ENCODE measurements at places on chromosomes 4 and X. TPM values are rescaled to one million over a fixed set of nuclear protein-coding genes. Genes with fewer than 3 reads are reported as not detected.

RS1 gene
- not detected for total RNA-seq

RFC1 gene
- total RNA-seq, result 55.1 TPM

CHST7 gene
- total RNA-seq, result 2.7 TPM

GAB3 gene
- 16.5 TPM for total RNA-seq

LEF1 gene
- total RNA-seq, result 1.6 TPM

GUCY1A1 gene
- 0.25 TPM for total RNA-seq

MUC7 gene
- not detected for total RNA-seq

NSD2 gene
- total RNA-seq, result 64.8 TPM

DNA sequence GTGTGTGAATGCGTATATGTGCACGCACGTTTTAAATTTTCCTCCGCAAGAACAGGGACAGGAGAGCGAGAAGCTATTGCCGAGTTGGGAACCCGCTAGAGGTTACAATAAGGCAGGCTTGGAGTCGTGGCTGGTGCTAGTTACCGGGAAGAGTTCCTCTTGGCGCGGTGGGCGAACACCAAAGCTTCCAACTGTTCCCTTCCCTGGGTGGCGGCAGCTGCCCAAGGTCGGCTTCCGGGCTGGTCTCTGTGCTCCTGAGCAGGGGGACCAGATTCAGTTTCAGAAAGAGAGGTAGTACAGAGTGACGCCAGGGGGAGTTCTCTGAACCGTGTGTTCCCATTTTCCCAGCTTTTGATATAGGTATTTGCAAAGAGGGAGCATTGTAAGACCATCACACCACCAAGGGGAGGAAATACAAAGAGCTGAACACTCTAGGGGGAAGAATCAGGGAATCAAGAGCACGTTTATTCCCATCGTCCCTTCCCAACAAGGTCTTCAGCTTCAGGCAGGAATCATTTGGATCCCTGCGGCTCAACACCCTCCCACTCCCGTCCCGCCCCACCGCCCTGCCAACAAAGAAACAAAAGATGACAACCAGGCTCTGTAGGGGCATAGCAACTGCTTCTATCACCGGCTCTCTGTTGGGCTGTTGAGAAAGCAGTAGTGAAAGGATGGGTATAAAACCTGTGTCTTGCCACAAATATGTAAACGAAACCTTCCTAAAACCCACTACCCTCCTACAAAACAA is 113.6 kb upstream of the TEX13C start:
- no peak for DNase-seq

- DNase-seq, result no peak
These were observed 88.6 kb downstream of the TSPAN7 start for GRCh38 chrX:38649674-38650647.

DNA sequence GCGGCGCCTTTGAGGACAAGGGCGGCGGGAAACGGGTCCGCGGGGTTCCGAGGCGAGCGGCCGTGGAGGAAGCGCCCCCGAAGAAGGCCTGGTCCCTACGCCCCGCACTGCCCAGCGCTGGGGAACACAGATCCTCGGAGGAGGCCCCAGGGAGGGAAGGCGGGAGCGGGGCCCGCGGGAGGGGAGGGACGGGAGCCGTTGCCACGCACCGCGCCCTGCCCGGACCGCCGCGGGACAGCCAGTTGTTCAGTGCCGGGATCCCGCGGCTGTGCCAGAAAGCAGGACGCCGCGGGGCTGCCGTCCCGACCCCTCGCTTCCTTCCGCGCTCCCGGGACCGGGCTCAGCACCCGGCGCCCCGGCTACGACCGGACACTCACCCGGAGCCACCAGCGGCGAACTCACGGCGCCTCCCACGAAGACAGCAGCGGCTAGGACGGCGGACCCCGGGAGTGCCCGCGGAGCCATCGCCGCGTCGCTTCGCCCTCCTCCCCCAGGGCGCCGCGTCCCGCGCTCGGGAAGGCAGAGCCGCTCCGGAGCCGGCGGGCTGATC is 278 bp downstream of the RELL1 start:
- DNase-seq, result no peak

- DNase-seq, result peak; percentile 13
These were observed 23.8 kb downstream of the VSIG4 start for GRCh38 chrX:66015900-66016689.

DNA sequence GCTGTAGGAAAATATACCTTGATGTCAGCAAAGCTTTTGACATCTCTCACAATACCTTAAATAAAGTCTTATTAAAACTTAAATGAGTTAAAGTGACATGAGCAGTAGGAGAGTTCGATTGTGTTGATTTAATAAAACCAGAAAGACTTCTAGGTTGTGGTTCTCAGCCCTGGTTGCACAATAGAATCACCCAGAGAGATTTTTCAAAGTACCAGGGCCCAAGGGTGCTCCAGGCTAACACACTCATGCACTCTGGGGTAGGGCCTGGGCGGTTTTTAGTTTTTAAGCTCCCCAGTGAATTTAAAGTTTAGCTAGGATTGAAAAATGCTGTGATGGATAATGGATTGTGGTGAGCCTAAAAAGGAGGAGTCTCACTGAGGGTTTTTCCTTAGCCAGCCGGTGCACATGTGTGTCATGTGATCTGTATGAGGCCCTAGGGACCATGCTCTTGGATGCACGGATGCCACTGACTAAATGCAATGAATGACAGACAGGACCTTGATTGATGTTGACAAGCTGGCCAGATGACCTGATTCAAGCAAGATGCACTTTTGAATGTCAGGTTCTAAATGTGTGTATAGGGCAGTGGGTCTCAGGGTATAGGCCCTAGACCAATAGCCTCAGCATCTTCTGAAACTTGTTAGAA is 185.0 kb downstream of the PTTG2 start:
- DNase-seq, result no peak

- DNase-seq, result no peak
These were observed 170.9 kb upstream of the CASK start for GRCh38 chrX:42094218-42094617.

DNA sequence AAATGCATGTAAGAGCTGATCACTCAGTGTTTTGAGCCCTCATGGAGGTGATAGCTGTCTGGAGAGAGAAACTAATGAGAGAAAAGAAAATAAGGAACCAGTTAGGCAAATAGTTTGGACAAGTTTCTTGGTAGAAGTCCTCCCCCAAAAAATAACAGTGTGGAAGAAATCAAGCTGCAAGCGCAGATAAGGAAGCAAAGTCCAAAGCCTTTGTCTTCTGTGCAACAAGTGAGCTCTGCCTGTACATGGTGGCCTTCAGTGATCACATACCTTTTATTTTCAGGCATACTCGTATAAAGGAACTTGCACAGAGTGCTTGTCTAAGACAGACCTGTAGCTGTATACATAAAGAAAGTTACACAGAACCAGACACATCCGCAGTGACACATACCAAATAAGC is 2.5 kb upstream of the UGT2A3 start:
- DNase-seq, result no peak

- no peak for DNase-seq
These were observed 229.6 kb downstream of the OPHN1 start for GRCh38 chrX:68203646-68204045.

- no peak for DNase-seq
These were observed 27.8 kb downstream of the TBC1D1 start for GRCh38 chr4:37918653-37919052.

GRCh38 chrX:130395341-130395740 is 6.4 kb upstream of the RBMX2 start:
- no peak for DNase-seq

DNA sequence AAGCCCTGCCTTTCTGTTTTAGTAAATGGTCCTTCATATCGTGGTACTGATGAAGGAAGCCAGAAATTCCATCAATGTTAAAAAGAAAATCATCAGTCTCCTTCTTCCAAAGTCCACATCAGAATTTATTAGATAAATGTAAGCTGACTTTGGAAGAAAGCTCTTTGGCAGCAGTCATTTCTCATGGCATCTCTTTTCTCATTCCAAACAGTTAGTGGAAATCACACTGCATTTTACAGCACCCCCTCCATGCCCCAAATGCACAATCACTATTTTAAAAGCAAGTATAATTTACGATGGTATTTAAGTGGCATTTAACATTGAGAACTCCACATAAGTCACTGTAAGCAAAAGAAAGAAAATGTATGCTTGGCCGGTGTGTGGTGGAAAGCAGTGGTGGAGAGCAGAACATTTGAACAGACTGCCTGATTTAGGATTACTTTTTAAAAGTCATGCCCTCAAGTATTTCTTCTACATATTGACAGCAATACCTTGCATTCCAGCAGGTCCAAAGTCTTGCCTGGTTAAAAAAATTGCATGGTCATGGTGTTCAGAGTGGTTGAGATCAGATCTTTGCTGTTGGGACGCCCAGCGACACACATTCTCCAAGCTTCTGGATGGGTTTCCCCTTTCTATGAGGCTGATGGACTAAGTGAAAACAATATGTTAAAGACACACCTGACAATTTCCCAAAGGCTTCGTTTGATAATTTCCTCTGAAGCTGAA is 248.6 kb downstream of the ADAMTS3 start:
- DNase-seq, result no peak

DNA sequence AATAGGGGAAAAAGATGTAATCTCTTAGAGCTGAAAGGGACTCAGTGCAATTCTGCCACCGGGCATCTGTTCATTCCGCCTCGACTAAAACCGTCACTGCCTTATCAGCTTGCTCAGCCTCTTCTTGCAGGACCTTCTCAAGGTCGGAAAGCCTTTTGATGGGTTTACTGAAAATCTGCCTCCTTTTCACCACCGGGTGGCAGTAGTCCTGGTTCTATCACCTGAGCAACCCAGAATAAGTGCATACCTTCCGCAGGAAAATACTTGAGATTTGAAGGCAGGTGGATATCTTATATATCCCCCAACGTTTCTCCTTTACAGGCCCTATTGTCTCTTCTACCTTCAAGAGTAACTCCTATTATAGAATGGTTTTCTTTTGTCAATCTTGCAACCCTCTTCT is 103.4 kb upstream of the PAK3 start:
- DNase-seq, result peak; percentile 15

DNA sequence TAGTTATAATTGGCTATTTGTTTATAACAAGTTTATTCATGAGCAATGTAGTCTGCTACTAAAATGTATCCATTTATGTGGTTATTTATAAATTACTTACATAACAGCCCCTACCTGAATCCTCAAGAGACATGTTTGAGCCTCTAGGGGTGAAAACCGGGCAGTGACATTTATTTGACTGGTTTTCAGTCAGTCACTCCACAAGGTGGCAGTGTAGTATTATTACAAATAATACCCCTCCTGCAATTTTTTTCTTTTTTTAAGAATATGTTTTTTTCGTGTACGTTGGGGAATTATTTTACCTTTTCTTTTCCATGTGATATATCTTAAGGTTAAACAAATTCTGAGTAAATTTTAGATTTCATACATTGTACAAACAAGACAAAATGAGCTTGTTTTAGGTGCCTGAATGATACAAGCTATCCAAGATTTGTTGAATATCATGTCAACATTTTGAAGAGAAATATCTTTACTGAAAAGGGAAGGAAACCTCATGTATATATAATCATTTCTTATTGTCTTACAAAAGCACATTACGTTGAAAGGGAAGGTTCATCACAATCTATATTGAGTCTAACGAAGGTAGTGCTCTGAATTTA is 598.7 kb upstream of the TECRL start:
- no peak for DNase-seq

GRCh38 chr4:12612876-12613275 is 871.3 kb downstream of the RAB28 start:
- no peak for DNase-seq

DNA sequence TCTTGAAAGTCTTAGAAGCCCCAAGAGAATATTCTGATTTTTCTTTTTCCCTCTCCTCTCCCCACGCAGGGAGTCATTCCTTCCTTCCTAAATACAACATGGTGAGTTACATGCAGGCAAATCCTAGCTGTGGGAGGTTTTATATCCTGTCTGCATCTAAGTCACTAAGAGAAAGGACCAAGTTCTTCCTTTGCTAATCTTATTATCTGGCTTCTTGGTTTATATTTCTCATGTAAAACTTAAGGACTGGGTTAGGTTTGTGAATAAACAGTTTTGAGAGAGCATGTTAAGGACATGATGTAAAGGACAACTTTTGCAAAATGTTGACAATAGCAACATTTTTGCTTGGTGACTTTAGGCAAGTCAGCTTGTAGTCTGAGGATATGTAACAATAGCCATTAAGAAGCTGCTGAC is 5.1 kb upstream of the CXCL9 start:
- no peak for DNase-seq

Measured in B cell (primary cell).